Esophagus squamous epithelium (tissue), 5 donors: ENCODE measurements at places on chromosomes 4 and X.

DNA sequence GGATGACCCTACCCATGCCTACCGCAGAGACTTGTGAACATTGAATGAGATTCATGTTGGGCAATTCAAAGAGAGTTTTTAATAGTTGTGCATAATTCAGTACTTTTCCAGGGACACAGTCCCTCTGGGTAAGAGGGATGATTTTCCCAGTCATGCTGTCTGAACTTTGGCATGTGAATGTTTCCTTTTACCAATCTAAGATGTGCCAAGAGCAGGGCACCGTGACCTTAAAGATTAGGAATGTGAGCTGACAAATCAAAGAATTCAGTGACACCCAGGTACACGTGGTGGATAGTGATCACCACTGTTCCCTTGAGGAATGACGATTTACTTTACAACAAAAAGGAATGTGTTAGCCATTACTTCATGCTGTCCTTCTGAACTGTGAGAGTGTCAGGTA lies 515.6 kb downstream of the PPARGC1A start:
- no peak overlapping the region for H3K4me3 ChIP-seq
- H3K27ac ChIP-seq, result no peak overlapping the region
- H3K4me1 ChIP-seq, result no peaks in the 10 kb centered on the region
- DNase-seq, result no peak
- H3K36me3 ChIP-seq, result no peaks in the 10 kb centered on the region

- no peak for DNase-seq
- no peaks in the 10 kb centered on the region for H3K27me3 ChIP-seq
- H3K36me3 ChIP-seq, result no peaks in the 10 kb centered on the region
- no peak overlapping the region for H3K27ac ChIP-seq
- H3K4me3 ChIP-seq, result no peak overlapping the region
- H3K4me1 ChIP-seq, result no peaks in the 10 kb centered on the region
Measured at GRCh38 chrX:135436456-135436855, 14.7 kb downstream of the SMIM10L2A start.

DNA sequence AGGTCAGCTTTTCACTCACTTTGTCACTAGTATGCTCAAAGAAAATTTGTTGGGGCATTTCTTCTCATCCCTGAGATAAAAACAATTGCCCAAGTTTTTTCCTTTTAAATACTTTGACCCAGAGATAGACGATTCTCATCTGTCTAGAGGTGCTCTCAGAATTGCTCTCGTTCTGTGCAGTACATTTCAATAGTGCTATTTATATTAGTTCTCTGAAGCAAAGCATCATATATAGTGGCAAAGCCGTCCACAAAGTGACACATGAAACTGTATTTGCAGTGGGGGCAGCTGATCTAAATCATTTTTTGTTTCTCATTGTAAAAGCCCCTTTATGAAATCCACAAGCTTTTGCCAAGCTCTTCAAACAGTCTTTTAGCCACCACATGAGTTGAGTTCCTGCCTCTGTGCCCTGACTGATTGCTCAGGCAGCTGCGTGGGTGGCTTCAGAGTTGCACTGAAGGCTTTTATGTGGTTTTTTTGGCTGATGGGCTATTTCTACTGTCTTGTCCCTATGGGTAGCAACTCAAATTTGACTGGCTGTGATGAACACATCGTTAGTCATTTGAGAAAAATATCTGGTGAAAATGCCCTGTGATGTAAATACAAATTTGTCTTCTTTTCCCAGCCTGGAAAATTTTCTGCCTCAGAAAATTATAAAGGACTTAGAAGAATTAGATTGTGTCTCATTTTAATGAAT lies 119.1 kb upstream of the OTUD4 start:
- H3K27ac ChIP-seq, result no peak overlapping the region
- no peaks in the 10 kb centered on the region for H3K36me3 ChIP-seq
- H3K4me3 ChIP-seq, result no peak overlapping the region
- no peak for DNase-seq

- H3K36me3 ChIP-seq, result no peaks in the 10 kb centered on the region
- H3K4me3 ChIP-seq, result peak overlapping the region; percentile 77
- no peaks in the 10 kb centered on the region for H3K4me1 ChIP-seq
Measured at GRCh38 chrX:43655151-43656004, 721 bp upstream of the MAOA start.

DNA sequence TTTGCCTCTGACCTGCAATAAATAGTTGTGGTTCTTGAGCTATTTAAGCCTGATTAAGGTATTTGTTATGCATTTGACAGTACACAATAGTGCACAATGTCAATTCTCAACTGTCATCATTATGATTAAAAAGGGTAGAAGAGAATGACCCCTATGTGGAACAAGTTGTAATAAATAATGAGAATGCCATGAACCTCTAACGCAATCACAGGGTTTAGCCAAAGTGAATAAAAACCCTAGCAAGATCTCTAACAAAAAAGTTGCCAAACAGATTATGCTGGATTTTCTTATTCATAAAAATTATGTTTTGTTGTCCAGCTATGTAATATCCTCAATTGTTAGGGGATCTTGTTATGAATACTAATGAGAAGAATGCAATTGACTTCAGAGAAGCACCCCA lies 387.4 kb downstream of the GPAT3 start:
- DNase-seq, result no peak
- no peak overlapping the region for H3K27ac ChIP-seq
- no peaks in the 10 kb centered on the region for H3K36me3 ChIP-seq
- H3K4me1 ChIP-seq, result no peaks in the 10 kb centered on the region
- no peak overlapping the region for H3K4me3 ChIP-seq

DNA sequence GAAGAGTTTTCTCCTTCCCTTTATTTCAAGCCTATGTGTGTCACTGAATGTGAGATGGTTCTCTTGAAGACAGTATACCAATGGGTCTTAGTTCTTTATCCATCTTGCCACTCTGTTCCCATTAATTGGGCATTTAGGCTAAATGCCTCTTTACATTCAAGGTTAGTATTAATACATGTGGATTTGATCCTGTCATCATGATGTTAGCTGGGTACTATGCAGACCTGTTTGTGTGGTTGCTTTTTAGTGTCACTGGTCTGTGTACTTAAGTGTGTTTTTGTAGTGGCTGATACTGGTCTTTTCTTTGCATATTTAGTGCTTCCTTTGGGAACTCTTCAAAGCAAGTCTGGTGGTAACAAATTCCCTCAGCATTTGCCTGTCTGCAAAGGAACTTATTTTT lies 23.4 kb upstream of the WDR17 start:
- H3K27ac ChIP-seq, result no peak overlapping the region
- no peaks in the 10 kb centered on the region for H3K27me3 ChIP-seq
- H3K4me3 ChIP-seq, result no peak overlapping the region
- H3K36me3 ChIP-seq, result no peaks in the 10 kb centered on the region
- H3K4me1 ChIP-seq, result no peaks in the 10 kb centered on the region

DNA sequence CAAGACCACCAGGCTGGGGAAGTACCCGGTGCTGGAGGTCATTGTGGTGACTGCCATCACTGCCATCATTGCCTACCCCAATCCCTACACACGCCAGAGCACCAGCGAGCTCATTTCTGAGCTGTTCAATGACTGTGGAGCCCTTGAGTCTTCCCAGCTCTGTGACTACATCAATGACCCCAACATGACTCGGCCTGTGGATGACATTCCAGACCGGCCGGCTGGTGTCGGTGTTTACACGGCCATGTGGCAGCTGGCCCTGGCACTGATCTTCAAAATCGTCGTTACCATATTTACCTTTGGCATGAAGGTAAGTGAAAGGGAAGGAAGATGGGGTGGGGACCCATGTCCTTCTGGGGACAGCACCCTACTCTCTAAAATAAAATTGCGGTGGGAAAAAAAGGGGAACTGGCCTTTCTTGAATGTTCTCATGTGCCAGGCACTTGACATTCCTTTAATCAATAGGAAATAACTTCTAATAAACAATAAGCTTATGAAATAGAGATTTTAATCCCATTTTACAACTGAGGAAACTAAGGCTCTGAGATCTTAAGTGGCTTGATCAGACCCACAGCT lies 51.6 kb downstream of the CLCN4 start:
- H3K4me3 ChIP-seq, result no peak overlapping the region
- H3K4me1 ChIP-seq, result no peaks in the 10 kb centered on the region
- no peaks in the 10 kb centered on the region for H3K36me3 ChIP-seq
- H3K27me3 ChIP-seq, result no peaks in the 10 kb centered on the region

DNA sequence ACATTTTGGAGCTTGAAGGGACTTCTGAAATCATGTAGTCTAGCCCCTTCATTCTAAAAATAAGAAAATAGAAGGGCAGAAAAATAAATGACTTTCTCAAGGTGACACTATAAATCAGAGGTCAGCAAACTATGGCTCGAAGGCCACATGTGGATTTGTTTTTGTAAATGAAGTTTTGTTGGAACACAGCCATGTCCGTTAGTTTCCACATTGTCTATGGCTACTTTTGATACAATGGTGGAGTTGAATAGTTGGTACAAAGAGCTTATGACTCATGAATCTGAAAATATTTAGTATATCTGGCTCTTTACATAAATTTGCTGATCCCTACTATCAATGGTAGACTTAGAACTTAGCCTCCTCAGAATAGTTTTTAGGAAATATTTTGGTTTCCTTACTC lies 302.4 kb upstream of the PRPS2 start:
- H3K4me3 ChIP-seq, result no peak overlapping the region
- H3K36me3 ChIP-seq, result no peaks in the 10 kb centered on the region
- no peaks in the 10 kb centered on the region for H3K27me3 ChIP-seq
- H3K27ac ChIP-seq, result no peak overlapping the region
- DNase-seq, result no peak
- no peaks in the 10 kb centered on the region for H3K4me1 ChIP-seq

DNA sequence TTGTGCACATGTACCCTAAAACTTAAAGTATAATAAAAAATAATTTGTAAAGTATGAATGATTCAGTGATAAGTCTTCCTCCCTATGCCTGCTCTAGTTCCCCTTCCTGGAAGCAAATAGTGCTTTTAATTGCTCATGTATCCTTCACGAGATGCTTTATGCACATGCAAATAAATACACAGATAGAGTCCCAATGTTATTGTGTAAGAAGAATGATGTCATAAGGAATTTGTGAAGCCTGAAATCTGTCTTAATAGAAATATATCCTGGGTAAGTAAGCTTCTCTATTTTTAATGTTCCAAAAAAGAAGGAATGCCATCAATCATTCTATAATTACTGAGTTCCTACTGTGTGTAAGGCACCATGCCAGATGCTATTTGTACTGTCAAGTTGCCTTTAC lies 157.5 kb upstream of the SLC4A4 start:
- no peaks in the 10 kb centered on the region for H3K27me3 ChIP-seq
- H3K27ac ChIP-seq, result no peak overlapping the region
- no peak for DNase-seq
- H3K36me3 ChIP-seq, result no peaks in the 10 kb centered on the region
- H3K4me1 ChIP-seq, result peaks cover 25% of the 10 kb centered on the region

DNA sequence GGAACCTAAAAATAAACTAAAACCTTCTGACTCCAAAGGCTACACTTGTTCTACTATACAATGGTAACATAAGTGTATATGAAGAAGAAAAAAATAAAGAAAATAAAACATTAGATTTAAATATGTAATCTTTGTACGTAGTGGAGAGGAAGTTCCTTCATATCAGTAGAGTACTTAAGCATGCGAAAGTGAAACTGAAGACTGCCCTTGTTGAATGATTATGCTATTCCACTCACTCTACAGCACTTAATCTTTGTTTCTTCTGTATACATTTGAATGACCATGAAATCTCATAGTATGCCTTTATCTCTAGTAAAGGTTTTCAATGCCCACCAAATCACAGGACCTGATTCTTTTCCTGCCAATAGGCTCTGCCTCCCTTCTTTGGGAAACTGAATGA lies 78.9 kb downstream of the NDST3 start:
- no peak overlapping the region for H3K4me3 ChIP-seq
- no peak for DNase-seq
- H3K4me1 ChIP-seq, result no peaks in the 10 kb centered on the region
- H3K27ac ChIP-seq, result no peak overlapping the region

DNA sequence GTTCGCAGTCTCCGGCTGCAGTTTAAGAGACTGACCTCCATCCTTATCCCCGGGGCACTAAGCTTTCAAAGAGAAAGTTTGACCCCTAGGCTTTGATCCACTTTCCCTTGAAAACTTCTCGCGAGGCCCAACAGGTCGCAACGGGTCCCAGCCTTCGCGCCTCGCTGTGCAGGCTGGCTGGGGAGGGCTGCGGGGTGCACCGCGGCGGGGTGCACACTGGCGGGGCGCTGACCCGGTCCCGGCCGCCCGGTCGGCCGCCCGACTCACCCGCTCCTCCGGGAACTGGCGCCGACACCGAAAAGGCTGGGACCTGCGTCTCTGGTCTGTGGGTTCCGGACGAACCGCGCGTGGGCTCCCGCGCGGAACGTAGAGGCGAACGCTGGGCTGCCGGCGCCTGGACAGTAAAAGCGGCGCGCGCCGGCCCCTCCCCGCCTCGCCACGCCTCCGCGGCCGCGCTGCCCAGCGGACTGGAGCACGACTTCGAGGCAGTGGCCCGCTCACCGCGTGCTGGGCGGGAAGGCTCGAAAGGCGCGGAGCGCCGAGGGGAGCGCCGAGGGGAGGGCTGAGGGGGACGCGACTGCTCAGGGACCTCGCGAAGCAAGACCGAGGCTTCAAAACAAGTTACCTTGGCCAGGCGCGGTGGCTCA lies at the start of gene TAF7L:
TAF7L (minus strand) TSS at position 378 of the 647 bp plus-strand sequence. CDS start 3,791 bp downstream, outside the sequence.
- H3K4me3 ChIP-seq, result no peak within 1 kb of the TSS
- no peaks in the 10 kb centered on the region for H3K27me3 ChIP-seq
- H3K4me1 ChIP-seq, result peaks cover 8% of the 10 kb centered on the region

DNA sequence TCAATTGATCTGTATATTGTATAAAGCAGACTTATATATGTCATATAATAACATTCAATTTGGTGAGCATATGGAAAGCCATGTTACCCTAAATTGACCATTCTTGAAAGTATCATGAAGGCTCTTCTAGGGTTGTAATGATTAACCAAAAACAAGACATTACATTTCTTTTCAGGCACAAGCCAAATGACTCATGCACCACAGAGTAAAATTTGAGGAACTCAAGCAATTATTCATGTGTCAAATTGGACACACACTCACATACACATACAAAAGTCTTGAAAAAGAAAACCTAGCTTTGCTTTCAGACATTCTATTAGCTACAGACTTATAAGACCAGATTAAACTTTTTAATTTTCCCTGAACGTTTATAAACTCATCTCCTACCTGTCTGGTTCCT lies 146.5 kb upstream of the PCDH18 start:
- H3K4me1 ChIP-seq, result no peaks in the 10 kb centered on the region
- no peak overlapping the region for H3K4me3 ChIP-seq
- no peaks in the 10 kb centered on the region for H3K27me3 ChIP-seq
- no peak overlapping the region for H3K27ac ChIP-seq
- no peak for DNase-seq

DNA sequence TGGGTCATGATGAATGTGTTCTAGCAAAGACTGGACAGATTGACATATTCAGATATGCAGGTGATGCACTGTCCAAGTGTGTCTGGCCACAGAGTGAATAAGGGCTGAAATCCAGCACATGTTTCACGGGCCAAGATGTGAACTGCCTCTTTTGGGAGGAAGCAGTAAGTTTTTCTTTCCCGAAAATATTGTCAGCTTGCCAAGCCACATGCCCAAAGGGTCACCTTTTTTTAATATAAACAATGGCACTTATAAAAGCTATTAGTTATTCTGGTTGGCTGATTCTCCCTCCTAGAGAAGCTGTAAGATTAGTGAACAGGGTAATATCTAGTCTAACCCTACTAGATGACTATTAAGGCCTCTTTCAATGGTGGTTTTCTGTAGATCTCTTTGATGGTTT lies 1.5 kb upstream of the EDNRA start:
- H3K4me3 ChIP-seq, result no peak overlapping the region
- peaks cover 14% of the 10 kb centered on the region for H3K4me1 ChIP-seq
- no peaks in the 10 kb centered on the region for H3K36me3 ChIP-seq
- no peaks in the 10 kb centered on the region for H3K27me3 ChIP-seq

- H3K4me3 ChIP-seq, result no peak overlapping the region
- no peaks in the 10 kb centered on the region for H3K4me1 ChIP-seq
- H3K36me3 ChIP-seq, result no peaks in the 10 kb centered on the region
- no peak for DNase-seq
- no peaks in the 10 kb centered on the region for H3K27me3 ChIP-seq
Measured at GRCh38 chr4:120508036-120508435, 414.5 kb downstream of the PRDM5 start.
